ENCODE measurements at places on chromosomes 4 and X.

DNA sequence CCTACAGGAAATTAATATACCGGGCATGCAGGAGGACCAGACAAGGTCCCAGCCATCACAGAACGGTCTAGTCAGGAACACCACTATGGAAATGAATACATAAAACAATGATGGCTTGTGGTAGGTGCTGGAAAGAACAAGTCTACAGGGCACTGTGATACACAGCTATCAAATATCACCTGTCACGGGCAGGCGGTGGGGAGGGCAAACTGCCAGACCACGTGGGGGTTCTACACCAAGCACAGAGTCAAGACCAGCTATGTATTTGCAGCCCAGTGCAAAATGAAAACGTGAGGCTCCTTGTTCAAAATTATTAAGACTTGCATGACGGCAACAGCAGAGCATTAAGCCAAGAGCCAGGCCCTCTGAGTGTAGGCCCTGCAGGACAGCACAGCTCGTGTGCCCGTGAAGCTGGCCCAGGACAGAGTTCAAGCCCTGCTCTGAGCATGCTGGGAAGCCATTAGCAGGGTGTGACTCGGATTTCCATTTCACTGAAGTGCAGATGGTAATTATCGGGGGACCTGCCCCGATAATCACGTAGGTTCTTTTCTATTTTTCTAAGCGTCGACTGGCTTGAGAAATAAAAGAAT lies 83.6 kb downstream of the JAKMIP1 start:
- no peak for DNase-seq

DNA sequence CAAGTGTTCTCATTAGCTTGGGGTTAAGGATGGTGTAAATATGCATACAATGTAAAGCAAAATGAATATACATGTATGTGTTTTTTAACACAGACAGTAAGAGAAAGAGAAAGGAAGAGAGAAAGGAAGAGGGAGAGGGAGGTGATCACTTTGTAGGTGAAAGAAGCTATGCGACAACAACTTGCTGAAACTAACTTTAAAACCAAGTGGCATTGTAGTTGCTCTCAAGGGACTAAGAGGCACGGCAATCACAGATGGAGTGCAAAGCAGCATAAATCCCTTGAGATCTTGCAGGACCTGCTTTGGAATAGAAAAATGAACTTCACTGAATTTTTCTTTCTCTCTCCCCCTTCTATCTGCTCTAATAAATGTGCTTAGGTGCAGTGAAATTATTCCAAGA lies 1665.0 kb upstream of the TENM3 start:
- DNase-seq: no peak

DNA sequence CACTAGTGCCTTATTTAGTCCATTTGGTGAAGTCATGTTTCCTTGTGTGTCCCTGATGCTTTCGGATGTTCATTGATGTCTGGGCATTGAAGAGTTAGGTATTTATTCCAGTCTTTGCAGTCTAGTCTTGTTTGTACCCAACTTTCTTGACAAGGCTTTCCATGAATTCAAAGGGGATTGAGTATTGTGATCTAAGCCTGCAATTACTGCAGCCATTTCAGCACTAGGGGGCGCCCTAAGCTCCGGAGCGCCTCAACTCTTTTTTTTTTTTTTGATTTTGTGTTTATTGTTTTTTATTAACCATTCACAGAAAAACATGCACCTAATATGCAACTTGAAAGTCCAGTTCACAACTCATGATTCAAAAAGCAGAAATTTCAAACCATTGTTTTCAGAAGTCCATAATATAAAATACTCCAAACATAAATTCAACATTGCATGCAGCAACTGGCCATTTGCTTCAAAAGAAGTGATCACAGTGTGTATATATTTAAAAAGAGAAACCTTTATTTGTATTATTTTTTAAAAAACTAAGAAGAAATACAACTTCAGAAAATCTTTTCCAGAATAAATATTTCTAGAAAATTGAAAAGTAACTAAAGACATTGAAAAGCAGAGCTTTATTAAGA lies 59.2 kb downstream of the PTPN13 start:
- no peak for DNase-seq

DNA sequence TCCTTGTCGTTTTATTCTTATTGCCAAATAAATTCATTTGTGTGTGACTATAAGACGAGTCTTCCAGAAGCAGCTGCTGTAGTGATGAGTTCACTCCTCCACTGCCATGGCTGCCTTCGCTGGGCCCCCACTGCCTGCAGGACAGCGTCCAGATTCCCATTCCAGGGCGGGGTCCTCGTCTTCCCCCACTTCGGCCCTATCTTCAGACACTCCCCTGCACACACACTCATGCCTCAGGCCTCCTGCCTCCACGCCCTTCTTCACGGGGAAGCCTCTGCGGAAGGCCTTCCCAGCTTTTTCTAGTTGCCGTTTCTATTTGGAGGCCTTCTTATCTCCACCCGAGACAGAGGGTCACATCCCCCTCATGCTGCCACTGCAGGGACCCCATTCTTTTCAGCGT lies 80.4 kb downstream of the SHROOM2 start:
- peak; percentile 52 for DNase-seq

- peak; percentile 90 for DNase-seq
Measured at GRCh38 chr4:151690876-151691275, 69.9 kb downstream of the GATB start.

- no peak for DNase-seq
Measured at GRCh38 chrX:144681501-144681900, 565.8 kb upstream of the SPANXN1 start.

GRCh38 chr4:5717449-5718158 lies 6.6 kb downstream of the EVC start:
- DNase-seq: no peak

- no peak for DNase-seq
Measured at GRCh38 chrX:56793112-56793430, 64.0 kb downstream of the NBDY start.

DNA sequence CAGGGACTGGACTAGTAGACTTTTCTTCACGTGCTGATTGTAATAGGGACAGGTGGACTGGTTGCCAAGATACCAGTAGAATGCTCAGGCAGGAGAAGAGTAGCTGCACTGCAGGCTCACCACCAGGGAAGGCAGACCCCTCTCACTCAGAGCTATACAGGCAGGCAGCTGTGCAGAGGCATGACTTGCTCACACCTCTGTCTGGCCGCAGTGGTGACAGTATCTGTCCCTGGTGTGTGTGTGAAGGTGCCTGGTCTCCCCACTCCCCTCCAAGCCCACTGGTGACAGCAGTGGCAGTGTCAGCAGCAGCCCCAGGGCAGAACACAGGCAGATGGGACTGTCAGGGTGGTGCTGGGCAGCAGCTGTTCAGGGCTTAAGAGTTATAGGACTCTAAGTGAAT lies 140.7 kb downstream of the RPS6KA6 start:
- DNase-seq: no peak

- no peak for DNase-seq
Measured at GRCh38 chr4:95533254-95533653, 15.5 kb downstream of the UNC5C start.

DNA sequence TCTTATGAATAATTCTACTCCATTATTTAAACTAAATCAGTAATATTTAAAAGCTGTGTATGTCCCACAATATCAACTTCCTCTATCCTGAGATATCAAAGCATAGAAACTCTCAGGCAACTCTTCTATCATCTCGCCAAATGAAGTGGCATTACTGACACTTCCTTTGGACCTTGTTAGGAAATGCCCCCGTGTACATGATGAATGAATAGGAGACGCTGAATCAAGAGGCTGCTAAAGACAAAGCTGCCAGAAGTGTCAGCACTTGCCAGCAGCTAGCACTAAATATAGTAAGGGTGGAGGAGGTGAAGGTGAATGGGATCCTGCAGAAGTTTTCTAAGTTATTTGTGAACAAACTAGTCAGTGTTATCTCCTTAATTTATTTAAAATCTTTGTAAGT lies 99.5 kb upstream of the BLTP1 start:
- no peak for DNase-seq

DNA sequence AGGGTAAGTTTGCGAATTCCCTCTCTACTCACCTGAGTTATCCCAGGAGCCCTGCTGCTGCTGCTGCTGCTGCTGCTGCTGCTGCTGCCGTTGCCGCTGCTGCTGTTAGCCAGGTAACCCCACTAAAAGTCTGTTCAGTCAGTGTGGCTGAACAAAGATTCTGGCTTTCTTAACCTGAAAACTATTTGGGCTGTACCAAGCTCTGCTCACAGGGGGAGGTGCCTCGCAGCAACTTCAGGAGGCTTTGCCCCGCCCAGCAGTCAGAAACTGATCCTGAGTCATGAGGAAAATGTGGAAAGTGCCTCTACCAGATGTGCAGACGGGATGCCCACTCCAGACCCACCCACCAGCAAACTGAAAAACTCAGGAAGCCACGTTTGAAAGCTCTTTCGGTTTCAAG lies at the start of gene CAPN6:
Gene CAPN6, minus strand, starts transcription at position 145 of the 400 bp plus-strand sequence. CDS start 6,547 bp downstream, outside the sequence.
- peak; percentile 47 for DNase-seq

- no peak for DNase-seq
Measured at GRCh38 chrX:37603938-37604409, 32.5 kb downstream of the LANCL3 start.

DNA sequence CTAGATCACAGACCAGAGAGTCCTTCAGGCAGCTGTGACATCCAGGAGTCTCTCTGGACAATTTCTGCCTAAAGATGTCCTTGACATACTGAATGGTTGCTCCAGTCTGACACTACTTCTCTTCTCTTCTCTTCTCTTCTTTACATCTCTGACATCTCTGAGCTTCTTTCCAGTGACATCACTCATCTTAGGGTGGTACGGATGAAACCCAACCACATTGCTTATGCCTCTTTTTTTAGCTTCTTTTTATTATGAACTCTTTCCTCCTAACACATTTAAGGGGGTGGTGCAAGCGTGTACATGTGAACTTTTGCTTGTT lies 39.4 kb upstream of the IRF2 start:
- no peak for DNase-seq

- no peak for DNase-seq
Measured at GRCh38 chr4:53646795-53647194, 55.5 kb upstream of the LNX1 start.

- no peak for DNase-seq
Measured at GRCh38 chr4:138916763-138917162, 98.8 kb upstream of the NOCT start.

- no peak for DNase-seq
Measured at GRCh38 chr4:107468812-107469211, 251.2 kb downstream of the PAPSS1 start.

DNA sequence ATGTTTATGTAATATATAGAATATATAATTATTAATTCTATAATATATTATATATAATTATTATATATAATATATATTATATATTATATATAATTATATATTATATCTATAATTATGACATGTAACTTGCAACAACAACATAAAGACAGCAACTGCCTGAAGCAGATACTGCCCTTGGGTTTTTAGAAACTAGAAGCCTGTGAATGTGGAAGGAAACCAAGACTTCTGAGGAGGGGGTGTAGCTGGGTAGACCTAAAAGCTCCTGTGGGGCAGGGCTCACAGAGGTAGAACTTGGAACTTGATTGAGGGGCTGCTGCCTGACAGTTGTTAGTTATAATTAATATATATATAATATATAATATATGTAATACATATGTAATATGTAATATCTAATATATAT lies 167.2 kb upstream of the SLIT2 start:
- no peak for DNase-seq

DNA sequence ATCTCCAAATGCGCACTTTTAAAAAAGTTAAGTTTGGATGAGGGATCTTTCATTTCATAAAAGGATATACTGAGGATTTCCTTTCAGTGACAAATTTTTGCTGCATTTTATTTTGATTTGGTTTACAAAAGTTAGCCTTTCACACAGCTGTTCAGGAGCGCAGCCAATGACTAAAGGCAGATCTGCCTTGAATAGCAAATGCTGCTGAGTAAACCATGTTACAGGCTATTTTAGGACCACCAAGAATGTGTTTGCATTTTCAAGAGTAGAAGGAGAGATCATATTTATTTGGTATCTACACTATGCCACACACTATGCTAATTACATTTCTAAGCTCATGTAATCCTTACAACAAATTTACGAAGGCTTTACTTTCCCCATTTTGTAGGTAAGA lies 92.1 kb downstream of the MAMLD1 start:
- DNase-seq: no peak

DNA sequence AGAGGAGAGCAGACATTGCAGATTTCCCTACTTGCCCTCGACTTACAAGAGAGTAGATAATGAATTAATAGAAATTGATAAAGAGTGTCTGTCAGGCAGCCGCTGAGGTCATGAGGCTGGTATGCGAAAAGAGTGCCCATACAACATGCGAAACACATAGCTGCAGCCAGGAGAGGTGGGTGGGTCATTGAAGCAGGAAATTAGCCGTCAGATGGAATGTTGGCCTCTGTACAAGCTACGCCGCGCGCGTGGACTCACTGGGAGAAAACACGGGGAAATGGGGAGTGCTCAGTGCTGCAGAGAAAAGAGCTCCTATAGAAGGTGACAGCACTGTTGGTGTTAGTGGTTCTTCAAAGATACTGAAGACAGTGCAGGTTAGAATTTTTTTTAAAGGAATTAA lies 125.1 kb downstream of the RAPGEF2 start:
- peak; percentile 92 for DNase-seq

DNA sequence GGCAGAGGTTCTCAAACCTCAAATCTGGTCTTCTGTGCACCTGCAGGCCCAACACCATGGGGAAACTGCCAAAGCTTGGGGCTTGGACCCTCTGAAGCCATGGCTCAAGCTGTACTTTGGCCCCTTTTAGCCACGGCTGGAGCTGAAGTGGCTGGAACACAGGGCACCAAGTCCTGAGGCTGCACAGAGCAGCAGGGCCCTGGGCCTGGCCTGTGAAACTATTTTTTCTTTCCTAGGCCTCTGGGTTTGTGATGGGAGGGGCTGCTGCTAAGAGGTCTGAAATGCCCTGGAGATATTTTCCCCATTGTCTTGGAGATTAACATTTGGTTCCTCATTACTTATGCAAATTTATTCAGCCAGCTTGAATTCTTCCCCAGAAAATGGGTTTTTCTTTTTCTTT lies 18.3 kb upstream of the PI4K2B start:
- no peak for DNase-seq

DNA sequence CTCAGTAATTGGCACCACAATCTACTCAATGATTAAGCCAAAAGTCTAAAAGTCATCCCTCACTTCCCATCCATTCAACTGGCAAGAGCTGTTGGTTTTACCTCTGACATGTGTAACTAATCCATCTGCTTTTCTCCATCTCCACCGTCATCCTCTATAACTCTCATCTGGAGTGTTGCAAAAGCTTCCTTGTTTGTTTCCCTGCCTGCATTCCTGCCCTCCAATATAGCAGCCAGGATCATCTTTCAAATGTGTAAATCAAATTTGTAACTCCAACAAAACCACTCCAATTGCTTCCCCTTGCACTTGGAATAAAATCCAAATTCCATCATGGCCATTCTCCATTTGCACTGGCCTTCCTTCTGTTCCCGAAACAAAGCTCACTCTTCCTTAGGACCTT lies 4.3 kb upstream of the PLAC8 start:
- no peak for DNase-seq

- no peak for DNase-seq
Measured at GRCh38 chr4:173486714-173487392, 43.2 kb downstream of the HAND2 start.

DNA sequence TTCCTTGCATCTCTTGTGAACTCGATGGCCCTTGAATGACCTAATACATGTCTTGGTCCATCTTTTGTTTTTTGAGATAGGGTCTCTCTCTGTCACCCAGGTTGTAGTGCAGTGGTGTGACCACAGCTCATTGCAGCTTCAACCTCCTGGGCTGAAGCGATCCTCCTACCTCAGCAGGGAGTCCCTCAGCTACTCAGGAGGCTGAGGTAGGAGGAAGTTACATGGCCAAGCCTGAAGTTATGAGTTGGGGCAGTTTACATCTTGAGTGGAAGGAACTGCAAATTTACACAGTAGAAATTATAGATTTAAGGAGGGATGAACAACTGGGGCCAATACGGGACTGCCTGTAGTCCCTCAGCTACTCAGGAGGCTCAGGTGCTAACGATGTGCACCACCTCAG lies 97.2 kb upstream of the METTL14 start:
- DNase-seq: no peak
